ENCODE measurements at places on chromosomes 2 and 18. TPM values are rescaled to one million over a fixed set of nuclear protein-coding genes. Genes with fewer than 3 reads are reported as not detected.

The IL18R1 gene
- 0.64 TPM for total RNA-seq

The EML4 gene
- 65.1 TPM for total RNA-seq

The PMAIP1 gene
- 25.4 TPM for total RNA-seq

The SLC23A3 gene
- 0.64 TPM for total RNA-seq

The CERKL gene
- under 0.01 TPM for total RNA-seq

DNA sequence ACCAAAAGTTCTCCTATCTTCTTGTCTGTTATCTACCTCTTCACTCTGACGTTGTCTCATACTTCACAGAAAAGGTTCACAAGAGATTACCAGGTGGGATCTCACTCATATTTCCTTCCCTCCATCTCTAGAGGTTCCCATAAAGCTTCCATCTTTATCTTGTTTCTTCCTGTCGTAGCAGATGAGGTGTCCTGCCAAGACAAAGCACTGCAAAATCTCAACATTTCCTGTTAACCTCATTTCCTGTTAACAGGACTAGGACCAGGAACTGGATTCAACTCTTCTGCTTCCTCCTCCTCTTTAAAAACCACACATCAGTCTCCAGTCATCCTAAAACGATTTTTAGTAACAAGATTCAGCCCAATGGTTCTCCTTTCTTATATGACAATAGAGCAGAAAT, 512.8 kb upstream of the NRP2 start:
- DNase-seq = no peak

DNA sequence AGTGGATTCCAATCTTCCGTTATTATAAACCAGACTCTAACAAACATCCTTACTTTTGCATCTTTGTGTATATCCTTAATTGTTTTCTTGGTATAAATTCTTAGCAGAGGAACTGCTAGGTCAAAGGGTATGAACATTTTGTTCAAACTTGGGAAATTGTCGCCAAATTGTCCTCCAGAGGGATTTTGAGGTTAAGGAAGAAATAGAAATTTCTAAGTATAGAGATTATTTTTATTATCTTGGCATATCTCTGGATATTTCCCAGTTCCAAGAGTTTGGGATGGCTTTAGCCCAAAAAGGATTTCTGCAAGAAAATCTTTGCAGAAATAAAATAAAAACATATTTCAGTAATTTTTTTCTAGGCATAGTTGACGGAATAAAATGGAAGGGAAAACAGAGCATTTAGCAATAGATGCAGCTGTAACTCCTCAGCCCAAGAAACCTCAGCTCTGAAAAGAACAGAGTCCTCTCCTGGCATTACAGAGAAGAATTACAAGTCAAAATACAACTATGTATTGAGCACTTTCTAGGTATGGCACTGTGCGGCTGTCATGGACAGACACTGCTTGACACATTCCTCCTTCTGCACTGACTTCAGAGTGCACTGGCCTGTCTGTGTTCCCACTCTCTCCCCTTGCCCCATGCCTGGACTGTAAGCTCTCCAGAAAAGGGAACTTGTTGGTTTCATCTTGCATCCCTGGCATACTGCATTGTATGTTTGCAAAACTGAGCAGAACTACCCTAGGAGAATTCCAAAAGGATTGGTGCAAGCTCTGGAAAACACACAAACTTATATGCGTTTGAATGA, 117.3 kb upstream of the STON1 start:
- DNase-seq = no peak

DNA sequence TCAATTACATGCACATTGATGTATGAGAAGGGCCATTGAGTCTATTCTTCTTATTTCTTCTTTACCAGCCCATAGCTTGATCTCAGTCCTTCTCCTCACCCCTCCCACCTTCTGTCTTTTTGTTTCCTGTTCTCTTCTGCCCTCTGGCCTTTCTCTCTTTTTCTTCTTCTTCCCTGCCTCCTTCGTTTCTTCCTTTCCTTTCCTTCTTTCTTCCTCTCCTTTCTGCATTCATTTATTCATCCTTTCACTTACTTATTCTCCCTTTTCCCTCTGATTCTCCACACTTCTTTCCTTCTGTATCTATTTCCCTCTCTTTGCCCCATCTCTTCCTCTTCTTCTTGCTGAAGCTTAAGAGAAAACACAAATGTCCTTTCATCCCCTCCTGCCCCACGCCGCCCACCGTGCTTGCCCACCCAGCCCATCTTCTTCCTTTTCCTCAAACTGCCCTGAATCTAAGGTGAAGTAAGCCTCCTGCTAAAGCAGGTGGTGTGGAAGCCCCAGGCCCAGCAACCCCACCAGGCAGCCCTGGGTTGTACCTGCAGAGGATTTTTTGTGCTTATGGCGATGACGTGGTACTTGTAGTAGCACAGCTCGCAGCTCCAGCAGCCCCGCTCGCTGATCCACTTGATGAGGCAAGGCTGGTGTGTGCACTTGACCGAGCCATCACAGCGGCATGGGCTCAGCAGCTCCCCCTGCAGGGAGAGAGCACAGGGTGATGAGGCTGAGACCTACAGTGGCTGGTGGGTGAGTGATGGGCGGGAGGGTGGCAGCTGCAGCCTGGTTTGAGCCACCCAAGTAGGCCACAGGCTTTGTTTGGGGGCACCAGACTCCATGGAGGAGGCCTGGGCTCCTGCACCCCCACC, 89.0 kb downstream of the MARCHF4 start:
- DNase-seq = no peak

DNA sequence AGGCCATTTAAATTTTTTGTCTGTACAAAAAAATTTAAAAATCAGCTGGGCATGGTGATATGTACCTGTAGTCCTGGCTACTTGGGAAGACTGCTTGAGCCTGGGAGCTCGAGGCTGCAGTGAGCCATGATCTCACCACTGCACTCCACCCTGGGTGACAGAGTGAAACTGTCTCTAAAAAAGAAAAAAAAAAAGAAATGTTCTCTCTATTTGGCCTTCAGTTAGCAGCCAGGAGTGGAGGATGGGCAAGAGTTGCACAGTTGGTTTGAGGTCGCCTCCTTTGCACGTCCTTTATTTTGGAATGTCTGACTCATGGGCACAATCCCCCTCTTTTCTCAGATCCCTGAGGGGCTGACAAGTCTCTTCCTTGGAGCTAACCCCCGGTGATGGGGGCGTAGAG, 26.3 kb downstream of the ITM2C start:
- DNase-seq = no peak

- no peak for DNase-seq
These were observed 148.3 kb downstream of the GCA start for GRCh38 chr2:162492225-162492624.

GRCh38 chr2:188079196-188079595, 212.5 kb upstream of the GULP1 start:
- DNase-seq = peak; percentile 78

- no peak for DNase-seq
These were observed 204.4 kb upstream of the RASGRP3 start for GRCh38 chr2:33272001-33272400.

GRCh38 chr18:36454848-36455458, 157.4 kb downstream of the FHOD3 start:
- no peak for DNase-seq

DNA sequence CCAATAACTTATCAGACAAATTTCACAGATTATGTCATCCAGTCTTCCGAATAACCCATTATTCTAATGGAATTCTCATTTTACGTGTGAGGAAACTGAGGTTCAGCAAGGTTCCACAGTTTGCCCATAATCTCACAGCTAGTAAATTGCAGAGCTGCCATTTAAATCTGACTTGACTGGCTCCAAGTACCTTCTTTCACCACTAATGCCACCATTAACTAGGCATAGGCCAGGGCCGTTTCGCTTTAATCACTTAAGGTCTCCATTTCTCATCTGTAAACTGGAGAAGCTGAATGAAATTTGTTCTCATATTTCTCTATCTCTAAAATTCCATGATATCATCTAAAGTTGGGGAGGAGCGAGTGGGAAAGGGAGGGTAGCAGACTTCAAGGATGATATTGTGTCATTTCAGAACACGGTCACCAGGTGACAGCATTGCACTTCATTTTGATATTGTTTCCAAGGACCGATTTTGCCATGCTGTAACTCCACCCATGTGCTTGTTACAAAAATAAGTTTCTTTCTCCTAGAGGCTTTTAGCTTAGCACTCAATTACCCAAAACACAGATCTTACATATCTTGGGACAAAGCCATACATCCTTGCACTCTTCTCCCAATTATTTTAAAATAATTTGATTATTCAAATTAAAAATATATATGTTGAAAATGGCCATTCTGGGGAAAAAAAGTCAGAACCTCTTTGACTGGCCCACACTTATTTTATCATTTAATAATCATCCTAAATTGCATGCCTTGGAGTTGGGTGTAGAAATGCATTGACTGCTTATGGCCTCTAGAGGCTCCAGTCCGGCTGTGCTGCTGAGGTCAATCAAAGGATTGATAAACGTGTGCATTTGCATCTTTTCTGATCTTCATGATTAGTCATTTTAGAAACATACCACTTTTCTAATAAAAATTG, 123.8 kb downstream of the AKAIN1 start:
- peak; percentile 12 for DNase-seq

GRCh38 chr2:168344706-168345105, 97.3 kb upstream of the STK39 start:
- no peak for DNase-seq

DNA sequence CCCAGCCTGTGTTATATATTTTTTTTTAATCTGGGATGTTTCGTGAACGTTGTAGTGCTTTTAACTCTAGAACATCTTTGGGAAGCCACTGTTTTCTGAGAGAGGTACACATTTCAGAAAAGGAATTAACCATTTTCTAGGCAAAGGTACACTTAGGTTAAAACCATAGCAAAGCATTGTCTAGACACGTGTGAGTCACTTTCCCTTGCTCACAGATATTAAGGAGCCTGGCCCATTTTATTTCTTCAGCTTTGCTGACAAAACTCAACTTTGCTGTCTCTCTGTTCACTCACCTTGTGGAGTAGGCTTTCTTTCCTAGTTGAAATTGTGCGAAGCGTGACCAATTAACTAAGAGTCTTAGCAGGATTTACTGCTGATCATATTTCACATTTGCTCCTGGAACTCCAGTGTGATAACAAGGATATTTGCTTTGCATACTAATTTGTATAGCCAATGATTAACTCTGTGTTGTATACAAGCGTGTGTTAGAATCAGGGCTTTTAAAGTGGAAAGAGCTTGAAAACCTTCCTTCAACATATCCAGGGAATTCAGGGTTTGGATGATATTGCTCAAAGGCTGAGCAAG, 215.0 kb upstream of the AGAP1 start:
- DNase-seq = no peak

DNA sequence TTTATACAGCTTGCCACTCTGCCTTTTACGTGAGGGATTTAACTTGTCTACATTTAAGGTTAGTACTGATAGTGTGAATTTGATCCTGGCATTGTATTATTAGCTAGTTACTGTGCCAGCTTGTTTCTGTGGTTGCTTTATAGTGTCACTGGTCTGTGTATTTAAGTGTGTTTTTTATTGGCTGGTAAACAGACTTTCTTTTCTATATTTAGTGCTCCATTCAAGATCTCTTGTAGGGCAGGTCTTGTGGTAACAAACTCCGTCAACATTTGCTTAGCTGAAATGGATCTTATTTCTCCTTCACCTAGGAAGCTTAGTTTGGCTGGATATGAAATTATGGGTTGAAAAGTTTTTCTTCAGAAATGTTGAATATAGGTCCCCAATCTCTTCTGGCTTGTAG, 1971.0 kb upstream of the LRRTM1 start:
- no peak for DNase-seq

DNA sequence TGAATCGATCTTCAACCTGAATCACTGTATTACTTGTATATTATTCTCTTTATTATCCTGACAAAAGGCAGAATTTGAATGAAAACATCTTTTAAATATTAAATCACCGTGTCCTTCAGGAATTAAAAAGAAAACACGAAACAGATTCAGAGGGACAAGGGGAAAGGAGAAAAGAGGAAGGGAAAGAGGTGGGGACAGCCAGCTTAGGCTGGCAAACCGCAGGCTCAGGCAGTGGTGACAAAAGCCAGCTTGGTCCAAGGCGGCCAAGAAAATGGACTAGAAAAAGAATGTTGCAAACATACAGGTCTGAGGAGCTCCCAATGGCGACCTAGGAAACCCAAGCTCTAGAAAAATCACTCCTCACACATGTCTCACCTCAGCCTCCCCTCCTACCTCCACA, 6.8 kb downstream of the B4GALT6 start:
- no peak for DNase-seq

GRCh38 chr2:189222468-189223105, 43.0 kb upstream of the COL5A2 start:
- peak; percentile 36 for DNase-seq

All from fibroblast of villous mesenchyme (primary cell).